Right atrium auricular region (tissue), 2 donors: ENCODE measurements at places on chromosomes 7 and 10. TPM values are rescaled to one million over a fixed set of nuclear protein-coding genes. Genes with fewer than 3 reads are reported as not detected.

DNA sequence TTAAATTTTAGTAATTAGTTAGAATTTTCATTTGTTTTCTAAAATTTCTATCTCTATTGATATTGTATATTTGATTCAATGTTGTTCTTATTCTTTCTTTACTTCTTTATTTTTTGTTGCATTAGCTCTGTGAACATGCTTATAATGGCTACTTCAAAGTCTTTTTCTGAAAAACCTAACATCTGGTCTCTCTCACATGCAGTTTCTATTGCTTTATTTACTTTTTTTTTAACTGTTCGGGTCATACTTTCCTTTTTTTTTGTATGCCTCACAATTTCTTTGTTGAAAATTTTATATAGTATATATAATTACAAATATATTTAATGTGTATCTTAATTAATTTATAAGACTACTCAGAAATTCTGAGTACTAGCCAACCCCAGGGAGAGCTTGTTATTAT lies 52.1 kb upstream of the PLXDC2 start:
- no peak for DNase-seq
- no peaks in the 10 kb centered on the region for H3K4me1 ChIP-seq
- no peaks in the 10 kb centered on the region for H3K36me3 ChIP-seq

GRCh38 chr10:98673171-98673782 lies 226.5 kb upstream of the HPS1 start:
- no peaks in the 10 kb centered on the region for H3K27me3 ChIP-seq
- DNase-seq = no peak
- no peaks in the 10 kb centered on the region for H3K36me3 ChIP-seq
- no peaks in the 10 kb centered on the region for H3K4me1 ChIP-seq
- H3K4me3 ChIP-seq = no peak overlapping the region

DNA sequence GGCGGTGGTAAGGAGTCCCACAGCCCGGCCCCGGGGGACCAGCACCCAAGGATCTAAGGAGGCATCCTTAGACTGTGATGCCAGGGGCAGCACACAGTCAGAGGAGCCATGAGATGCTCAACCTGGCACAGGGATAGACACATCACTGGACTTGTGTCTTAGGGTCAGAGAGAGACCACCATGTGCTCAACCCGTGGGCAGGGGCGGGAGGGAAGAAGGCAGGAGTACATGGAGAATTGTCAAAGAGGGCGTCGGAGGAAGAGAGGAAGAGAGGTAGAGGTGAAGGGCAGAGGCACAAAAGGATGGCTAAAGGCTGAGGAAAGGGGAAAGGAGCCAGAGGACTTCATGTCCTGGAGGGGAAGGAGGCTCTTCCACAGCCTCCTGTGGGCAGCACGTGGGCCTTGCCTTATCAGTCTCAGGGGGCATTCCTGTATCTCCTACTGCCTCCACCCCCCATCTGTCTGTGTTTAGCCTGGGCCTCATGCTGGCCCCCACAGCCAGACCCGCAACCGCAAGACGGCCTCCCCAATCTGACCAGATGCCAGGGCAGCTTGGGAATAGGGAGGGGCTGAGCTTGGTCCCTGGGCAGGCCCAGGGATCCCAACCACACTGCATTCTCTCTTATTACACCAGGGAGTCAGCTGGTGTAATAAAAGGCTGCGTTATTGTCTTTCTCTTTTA lies 2.2 kb downstream of the ADCY1 start:
- H3K4me3 ChIP-seq = no peak overlapping the region
- no peaks in the 10 kb centered on the region for H3K27me3 ChIP-seq
- no peak overlapping the region for H3K27ac ChIP-seq
- peaks cover 25% of the 10 kb centered on the region for H3K4me1 ChIP-seq
- no peaks in the 10 kb centered on the region for H3K36me3 ChIP-seq

DNA sequence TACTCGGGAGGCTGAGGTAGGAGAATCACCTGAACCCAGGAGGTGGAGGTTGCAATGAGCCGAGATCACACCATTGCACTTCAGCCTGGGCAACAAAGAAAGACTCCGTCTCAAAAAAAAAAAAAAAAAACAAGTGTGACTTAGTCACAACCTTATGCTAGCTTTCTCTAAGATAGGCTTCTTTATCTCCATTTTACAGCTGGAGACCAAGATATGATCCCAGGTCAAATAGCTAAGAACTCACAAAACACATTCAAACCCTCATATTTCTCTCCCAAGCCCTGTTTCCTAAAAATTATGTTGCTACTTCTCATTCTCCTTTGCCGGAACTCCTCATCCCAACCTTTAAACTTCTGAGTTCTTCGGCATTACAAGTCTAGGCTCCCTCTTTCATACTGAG lies 13.0 kb upstream of the DHTKD1 start:
- no peak overlapping the region for H3K27ac ChIP-seq
- H3K27me3 ChIP-seq = no peaks in the 10 kb centered on the region
- no peak overlapping the region for H3K4me3 ChIP-seq
- DNase-seq = no peak

GRCh38 chr10:3500408-3500856 lies 284.6 kb downstream of the KLF6 start:
- peak overlapping the region; percentile 55 for H3K27ac ChIP-seq
- H3K36me3 ChIP-seq = no peaks in the 10 kb centered on the region
- no peaks in the 10 kb centered on the region for H3K27me3 ChIP-seq
- no peak overlapping the region for H3K4me3 ChIP-seq
- no peaks in the 10 kb centered on the region for H3K4me1 ChIP-seq

SLC13A1 gene
- total RNA-seq = not detected

DNA sequence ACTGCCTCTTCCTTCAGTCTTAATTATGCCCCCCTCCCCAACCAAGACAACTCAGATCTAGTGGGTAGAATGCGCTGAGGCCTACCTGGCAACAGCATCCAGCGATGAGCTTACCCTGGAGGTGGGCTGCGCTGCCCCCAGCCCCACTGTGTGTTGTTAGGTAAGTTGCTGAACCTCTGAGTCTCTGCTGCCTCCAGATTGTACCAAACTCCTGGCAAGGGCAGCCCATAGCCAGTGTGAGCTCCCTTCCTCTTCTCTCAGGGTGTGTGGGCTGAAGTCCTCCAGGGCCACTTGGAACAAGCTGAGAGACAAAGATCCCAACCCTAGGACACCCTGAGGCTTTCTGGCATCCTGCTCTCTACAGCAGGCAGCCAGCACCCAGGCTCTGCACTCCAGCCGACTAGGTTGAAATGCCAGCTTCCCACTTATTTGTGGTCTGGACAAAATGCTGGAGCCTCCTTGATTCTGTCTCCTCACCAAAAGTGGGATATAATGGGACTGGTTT lies 135.3 kb downstream of the ARHGAP22 start:
- peaks cover 17% of the 10 kb centered on the region for H3K4me1 ChIP-seq
- no peaks in the 10 kb centered on the region for H3K27me3 ChIP-seq
- H3K36me3 ChIP-seq = no peaks in the 10 kb centered on the region
- H3K27ac ChIP-seq = no peak overlapping the region
- H3K4me3 ChIP-seq = no peak overlapping the region

UTF1 gene
- total RNA-seq = not detected

- H3K4me1 ChIP-seq = peaks cover 19% of the 10 kb centered on the region
- H3K4me3 ChIP-seq = no peak overlapping the region
- H3K27ac ChIP-seq = no peak overlapping the region
- H3K36me3 ChIP-seq = no peaks in the 10 kb centered on the region
- DNase-seq = no peak
- H3K27me3 ChIP-seq = no peaks in the 10 kb centered on the region
Observed at GRCh38 chr7:121081327-121081936, 92.9 kb downstream of the CPED1 start.

ADIRF gene
- total RNA-seq = 195 TPM

DNA sequence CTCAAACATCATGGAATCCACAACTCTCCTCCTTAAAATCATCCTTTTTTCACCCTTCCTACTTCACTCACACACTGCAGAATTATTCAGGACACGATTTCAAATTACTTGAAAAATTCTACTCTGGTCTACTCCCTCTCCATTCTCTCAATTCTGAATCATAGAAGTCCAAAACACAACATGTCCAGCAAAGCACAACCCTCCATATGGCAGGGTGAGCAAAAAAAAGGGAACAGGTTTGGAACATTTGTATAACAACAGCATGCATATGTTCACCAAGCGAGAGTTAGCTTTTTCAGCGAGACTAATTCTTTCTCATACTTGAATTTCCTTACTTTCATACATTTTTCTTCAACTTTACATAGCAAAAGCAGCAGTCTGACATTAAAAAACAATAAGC lies 73.4 kb downstream of the ABI1 start:
- no peak overlapping the region for H3K27ac ChIP-seq
- no peak for DNase-seq
- H3K36me3 ChIP-seq = no peaks in the 10 kb centered on the region
- no peaks in the 10 kb centered on the region for H3K4me1 ChIP-seq
- no peaks in the 10 kb centered on the region for H3K27me3 ChIP-seq

- no peaks in the 10 kb centered on the region for H3K4me1 ChIP-seq
- no peak overlapping the region for H3K4me3 ChIP-seq
- H3K27ac ChIP-seq = no peak overlapping the region
- no peaks in the 10 kb centered on the region for H3K36me3 ChIP-seq
- H3K27me3 ChIP-seq = no peaks in the 10 kb centered on the region
Observed at GRCh38 chr7:3995187-3995586, 686.9 kb upstream of the FOXK1 start.

DNA sequence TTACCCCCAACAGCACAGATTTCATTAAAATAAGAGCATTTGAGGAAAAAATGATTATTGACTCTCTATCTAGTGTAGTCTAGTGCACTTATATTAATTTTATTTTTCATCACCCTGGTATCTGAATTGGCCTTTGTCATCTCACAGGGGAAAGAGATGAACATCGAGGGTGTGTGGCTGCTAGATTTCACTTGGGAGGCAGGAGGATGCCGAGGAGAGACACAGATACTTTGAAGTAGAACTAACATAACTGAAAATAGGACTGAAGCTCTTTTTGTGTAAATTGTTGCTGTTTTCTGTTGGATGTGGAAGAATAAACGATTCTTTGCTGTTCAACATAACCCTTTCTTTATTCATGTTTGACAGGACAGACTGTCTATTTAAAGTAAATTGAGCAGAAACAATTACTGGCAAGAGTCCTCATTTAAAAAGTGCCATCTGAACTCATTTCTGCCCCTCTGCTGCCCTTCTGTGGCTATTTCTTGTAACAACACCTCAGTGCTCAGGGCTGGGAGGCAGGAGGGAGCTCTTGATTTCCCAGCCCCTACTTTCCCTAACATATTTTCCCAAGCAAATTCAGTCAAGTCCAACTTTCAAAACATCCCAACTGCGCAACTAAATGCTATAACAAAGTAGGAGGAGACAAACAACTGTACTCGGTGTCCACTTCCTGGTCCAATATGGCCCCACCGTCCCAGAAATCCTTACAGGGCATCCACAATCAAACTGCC lies 15.6 kb downstream of the LYZL1 start:
- peak; percentile 74 for DNase-seq
- H3K27ac ChIP-seq = peak overlapping the region; percentile 26
- no peak overlapping the region for H3K4me3 ChIP-seq
- H3K27me3 ChIP-seq = no peaks in the 10 kb centered on the region

GIMAP1 gene
- 8.0 TPM for total RNA-seq

SUN3 gene
- not detected for total RNA-seq

- no peak overlapping the region for H3K27ac ChIP-seq
- no peak for DNase-seq
- no peak overlapping the region for H3K4me3 ChIP-seq
- no peaks in the 10 kb centered on the region for H3K27me3 ChIP-seq
- no peaks in the 10 kb centered on the region for H3K36me3 ChIP-seq
Observed at GRCh38 chr10:100816671-100817070, 71.3 kb downstream of the PAX2 start.

NKX2-3 gene
- not detected for total RNA-seq

- no peak overlapping the region for H3K4me3 ChIP-seq
- peak overlapping the region; percentile 35 for H3K27ac ChIP-seq
- no peak for DNase-seq
- peaks cover 35% of the 10 kb centered on the region for H3K4me1 ChIP-seq
- H3K27me3 ChIP-seq = no peaks in the 10 kb centered on the region
Observed at GRCh38 chr7:593324-594115, 73.9 kb upstream of the PDGFA start.

DNA sequence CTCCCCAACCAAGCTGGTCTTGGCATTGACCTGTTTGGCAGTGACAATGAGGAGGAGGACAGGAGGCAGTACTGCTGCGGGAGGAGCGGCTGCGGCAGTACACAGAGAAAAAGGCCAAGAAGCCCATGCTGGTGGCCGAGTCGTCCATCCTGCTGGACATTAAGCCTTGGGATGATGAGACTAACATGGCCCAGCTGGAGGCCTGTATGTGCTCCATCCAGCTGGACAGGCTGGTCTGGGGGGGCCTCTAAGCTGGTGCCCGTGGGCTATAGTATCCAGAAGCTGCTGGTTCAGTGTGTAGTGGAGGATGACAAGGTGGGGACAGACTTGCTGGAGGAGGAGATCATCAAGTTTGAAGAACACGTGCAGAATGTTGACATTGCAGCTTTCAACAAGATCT lies 39.1 kb upstream of the ZNF273 start:
- no peaks in the 10 kb centered on the region for H3K36me3 ChIP-seq
- DNase-seq = peak; percentile 28
- H3K4me1 ChIP-seq = no peaks in the 10 kb centered on the region

OR6B1 gene
- total RNA-seq = not detected

DNA sequence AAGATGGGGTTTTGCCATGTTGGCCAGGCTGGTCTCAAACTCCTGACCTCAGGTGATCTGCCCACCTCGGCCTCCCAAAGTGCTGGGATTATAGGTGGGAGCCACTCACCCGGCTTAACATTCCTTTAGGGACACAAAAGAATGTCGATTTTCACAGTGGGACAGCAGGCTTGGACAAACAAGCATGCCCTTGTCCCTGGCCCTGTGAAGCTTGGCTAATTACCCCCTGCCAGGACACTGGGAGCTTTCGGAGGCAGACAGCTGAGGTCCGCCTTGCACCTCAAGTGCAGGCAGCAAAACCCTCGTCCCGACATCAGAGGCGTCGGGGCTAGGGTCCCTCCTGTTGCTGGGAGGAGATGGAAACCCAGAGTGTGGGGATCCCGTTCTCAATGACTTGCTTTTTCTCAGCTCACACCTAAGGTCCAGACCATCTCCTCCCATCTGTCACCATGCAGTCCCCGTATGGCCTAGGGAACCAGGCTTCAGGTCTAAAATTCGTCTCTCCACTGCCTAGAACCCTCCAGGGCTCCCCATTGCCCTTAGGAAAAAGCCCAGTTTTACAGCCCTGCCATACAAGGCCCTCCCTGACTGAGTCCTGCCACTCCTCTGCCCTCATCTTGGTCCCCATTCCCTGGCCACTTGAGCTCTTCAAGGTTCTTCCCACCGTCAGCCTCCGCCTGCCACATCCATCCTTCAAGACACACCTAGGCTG lies 6.3 kb upstream of the CLIP2 start:
- no peaks in the 10 kb centered on the region for H3K27me3 ChIP-seq
- no peak for DNase-seq
- H3K27ac ChIP-seq = no peak overlapping the region
- no peak overlapping the region for H3K4me3 ChIP-seq
- no peaks in the 10 kb centered on the region for H3K36me3 ChIP-seq

DNA sequence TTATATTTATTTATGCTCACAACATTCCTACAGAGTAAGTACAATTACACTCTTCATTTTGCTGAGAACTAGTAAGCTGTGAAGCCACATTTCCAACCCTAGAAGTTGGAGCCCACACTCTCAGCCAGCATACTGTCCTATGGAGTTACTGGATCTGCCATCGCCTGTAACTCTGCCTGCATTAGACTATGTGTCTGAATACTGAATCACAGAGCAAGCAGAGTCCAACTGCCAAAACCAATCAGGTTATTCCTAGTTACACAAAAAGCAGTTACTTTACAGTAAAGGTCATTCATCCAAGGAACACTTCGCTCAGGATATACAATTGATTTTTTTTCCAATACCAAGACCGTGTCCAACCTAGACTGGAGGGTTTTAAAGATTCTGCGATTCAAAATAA lies 21.5 kb downstream of the CTAGE6 start:
- H3K27ac ChIP-seq = no peak overlapping the region
- no peaks in the 10 kb centered on the region for H3K4me1 ChIP-seq
- H3K27me3 ChIP-seq = no peaks in the 10 kb centered on the region

GRCh38 chr7:130367836-130368746 lies 12.2 kb upstream of the CPA1 start:
- no peaks in the 10 kb centered on the region for H3K36me3 ChIP-seq
- DNase-seq = no peak
- H3K4me3 ChIP-seq = no peak overlapping the region
- H3K27me3 ChIP-seq = no peaks in the 10 kb centered on the region
